ENCODE measurements at places on chromosomes 2 and 18.

- no peak for DNase-seq
Observed at GRCh38 chr2:238449241-238449640, 22.5 kb downstream of the ASB1 start.

GRCh38 chr2:121189661-121190381, 95.2 kb downstream of the TFCP2L1 start:
- DNase-seq: no peak

- DNase-seq: no peak
Observed at GRCh38 chr2:46769809-46770208, 145.8 kb downstream of the MCFD2 start.

GRCh38 chr18:26356045-26356785, 130.0 kb downstream of the TAF4B start:
- DNase-seq: no peak

GRCh38 chr2:129347486-129348217, 631.8 kb upstream of the RAB6C start:
- DNase-seq: peak; percentile 18

DNA sequence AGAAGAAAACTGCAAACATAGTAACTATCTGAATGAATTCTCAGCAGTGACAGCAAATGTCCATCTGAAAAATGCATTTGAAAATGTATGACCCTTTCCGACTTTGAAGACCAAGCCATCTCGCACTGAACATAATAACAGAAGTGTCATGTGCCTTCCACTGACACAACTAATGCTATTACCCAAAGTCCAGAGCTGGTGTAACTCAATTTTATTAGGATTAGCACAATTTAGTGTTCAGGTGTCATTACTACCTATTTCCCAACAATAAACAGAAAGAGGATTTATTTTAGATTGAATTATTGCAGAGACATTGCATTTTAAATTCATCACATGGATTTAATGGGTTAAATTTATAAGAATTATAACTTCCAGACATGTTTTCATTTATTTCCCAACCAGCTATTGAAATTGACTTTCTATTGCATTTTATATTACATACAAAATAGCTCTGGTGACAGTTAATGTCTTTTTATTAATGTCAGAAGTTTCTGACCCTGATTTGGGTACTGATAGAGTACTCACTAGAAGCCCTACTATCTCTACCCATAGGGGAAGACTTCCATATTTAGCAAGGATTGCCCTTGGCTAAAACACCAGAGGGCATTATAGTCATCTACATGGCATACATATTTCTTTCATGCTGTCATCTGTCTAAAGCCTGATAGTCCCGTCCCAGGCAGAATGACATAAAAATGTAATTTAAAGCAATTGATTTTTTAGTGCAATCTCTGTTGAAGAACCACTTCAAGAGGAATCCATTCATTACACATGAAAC, 7.0 kb upstream of the STK39 start:
- DNase-seq: no peak

GRCh38 chr2:224959556-224959955, 82.7 kb downstream of the DOCK10 start:
- DNase-seq: no peak

- no peak for DNase-seq
Observed at GRCh38 chr2:12212841-12213597, 466.6 kb downstream of the LPIN1 start.

DNA sequence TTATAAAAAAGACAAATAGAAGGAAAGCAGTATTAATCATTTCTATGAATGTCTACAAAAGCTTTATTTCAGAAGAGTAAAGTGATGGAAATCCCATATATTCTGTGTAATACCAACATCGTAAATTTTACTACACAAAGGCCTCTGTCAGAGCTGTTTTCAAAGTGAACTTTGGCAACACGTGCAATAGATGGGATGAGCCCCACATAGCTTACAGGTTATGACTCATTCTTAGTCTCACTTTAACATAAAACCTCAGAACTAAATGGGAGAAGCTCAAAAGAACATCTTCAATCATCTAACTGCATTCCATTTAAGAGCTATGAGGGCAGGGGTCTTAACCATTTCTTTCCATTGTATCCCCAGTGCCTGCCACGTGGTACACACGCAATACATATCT, 11.5 kb downstream of the VPS4B start:
- DNase-seq: no peak

DNA sequence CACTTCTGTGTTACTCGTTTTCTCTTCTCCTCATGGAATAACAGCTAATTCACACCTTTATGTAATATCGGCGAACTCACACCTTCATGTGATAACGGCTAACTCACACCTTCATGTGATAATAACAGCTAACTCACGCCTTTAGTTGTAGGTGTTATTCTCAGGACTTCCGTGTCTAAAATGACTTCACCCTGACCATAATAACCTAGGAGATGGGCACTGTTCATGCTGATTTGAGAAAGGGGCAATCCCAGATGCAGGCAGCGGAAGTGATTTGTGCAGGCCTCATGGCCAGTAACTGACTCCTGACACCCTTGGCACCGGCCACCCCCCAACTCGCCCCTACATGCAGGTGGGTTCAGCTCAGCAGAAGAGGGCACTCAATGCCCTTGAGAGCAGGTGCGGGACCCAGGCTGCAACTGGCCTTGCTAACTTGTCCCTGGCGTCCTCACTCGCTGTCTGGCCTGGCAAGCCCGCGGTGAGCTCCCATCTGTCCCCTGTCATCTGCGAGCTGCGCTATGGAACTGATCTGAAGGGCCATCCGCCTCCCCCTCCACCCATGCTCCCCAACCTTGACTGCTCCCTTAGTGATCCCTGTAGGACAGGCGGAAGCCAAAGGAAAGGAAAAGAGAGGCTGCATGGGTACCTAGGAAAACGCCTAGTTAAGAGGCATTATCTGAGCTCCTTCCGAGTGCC, 42.6 kb upstream of the MTCL1 start:
- no peak for DNase-seq

DNA sequence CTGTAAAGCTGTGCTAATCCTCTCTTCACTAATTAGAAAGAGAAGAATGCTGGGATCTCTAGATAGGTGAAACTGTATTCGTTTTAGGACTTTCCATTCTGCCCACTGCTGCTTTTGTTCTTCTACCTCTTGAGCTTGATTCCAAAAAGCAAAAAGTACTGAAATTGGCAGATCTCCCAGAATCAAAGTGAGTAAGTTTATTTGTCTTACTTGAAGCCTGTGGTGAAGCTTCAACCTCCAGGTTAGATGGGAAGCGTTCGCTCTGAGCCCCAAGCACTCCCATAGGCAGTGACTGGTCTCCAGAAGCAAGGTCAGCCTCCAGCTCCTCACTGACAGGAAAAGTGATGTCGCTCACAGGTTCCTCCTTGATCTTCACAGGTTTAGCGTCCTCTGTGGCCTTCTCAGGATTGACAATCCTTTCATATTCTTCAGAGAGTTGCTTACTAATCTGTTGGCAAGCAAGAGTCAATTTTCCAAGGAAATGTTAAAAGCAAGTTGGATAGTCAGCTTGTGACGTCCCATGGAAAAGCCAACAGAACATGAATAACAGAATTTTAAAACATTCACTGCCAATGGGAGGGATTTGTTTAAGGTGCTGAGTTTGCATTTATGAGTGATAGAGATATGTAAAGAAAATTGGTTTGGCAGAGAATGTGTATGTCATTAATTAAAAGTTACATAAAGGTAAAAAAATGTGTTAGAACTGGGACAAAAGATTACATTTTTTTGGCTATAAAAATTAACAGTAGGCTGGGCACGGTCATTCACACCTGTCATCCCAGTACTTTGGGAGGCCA, 8.1 kb downstream of the SUPT7L start:
- DNase-seq: no peak

- no peak for DNase-seq
Observed at GRCh38 chr18:22639561-22639960, 221.8 kb upstream of the CTAGE1 start.

- DNase-seq: no peak
Observed at GRCh38 chr2:217986256-217986961, 16.4 kb downstream of the TNS1 start.

- no peak for DNase-seq
Observed at GRCh38 chr2:67671464-67672450, 274.6 kb downstream of the ETAA1 start.

DNA sequence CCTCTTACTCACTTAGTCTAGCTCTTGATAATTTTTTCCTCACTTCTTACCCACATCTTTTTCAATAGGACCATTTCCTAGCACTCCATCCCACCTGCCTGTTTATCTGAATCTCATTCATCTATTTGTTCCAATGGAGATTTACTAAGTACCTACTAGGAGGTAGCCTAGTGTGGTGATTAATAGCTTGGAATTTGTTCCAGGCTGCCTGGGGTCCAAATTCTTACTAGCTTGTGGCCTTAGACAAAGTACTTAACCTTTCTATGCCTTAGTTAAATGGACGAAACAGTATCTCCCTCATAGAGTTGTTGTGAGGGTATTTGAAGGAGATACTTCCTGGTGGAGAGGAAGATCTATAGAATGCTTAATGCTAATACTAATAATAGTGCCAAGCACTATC, 42.9 kb upstream of the SERTAD2 start:
- no peak for DNase-seq

- no peak for DNase-seq
Observed at GRCh38 chr18:21369146-21369545, 127.1 kb downstream of the GREB1L start.

GRCh38 chr2:159153463-159153862, 133.0 kb downstream of the WDSUB1 start:
- DNase-seq: no peak

- no peak for DNase-seq
Observed at GRCh38 chr2:201205515-201205849, 22.5 kb downstream of the CASP10 start.

DNA sequence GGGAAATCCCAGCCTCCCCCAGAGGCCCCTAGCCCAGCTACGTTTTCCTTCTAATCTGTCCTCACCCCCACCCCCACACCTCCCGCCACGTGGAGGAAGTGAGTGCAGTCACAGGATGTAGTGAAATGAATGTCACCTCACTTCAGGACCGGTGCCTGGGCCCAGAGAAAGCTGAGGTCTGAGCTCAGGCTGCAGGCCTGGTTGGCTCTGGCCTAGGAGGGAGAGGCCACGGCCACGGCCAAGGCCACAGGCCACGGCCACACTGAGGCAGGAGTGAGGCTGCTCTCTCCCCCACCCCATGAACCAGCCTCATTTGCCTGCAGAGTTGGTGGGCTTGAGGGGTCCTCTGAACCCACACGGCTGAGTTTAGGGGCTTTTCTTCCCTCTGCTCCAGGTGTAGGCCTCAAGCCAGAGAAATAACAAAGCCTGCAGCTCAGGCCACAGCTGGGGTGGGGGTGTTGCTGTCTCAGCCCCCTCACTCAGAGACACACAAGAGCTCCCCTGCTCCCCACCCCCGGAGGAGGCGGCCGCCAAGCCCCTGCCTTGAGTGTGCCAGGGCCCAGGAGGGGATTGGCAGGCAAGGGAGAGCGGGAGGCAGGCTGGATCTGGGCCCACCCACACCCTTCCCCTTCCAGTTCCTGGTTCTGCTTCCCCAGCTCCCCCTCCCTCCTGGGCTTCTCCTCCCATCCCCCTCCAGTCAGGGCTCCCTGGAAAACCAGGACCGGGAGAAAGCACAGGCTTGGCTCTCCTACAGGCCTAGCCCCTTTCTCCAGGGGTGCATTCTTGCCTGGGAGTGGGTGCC, 27.0 kb downstream of the DNMT3A start:
- peak; percentile 94 for DNase-seq

GRCh38 chr2:109689973-109690372, 75.8 kb downstream of the SOWAHC start:
- DNase-seq: no peak

DNA sequence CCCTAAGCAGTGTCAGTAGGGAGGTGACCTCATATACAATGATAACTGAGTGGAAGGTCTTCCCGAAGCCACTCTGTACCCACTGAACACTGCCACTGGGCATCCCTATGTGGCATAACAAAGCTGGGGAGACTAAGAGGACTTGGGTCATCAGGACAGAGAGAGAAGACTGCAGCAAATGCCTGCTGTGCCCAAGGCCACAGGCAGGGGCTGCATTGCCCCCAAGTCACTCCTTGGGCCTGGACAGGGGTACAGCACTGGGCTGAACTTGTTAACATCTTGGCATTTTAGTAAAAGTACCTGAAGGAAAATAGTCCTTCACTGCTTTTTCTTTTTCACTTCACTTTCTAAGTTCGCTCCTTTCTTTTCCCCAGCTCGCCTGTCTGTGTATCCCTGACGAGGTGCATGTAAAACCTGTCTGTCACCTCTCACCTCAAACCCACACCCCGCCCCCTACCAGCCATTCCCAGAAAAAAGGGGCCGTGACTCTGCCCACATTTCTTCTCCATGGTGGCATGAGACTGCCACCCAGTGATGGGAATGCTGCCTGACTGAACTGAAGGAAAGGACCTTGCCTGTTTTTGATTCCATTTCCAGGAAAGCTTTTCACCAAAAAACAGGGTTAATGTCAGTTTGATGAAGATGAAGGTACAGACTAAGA, 62.9 kb downstream of the MTHFD2 start:
- DNase-seq: no peak

GRCh38 chr18:51442012-51442411, 244.5 kb upstream of the MEX3C start:
- DNase-seq: no peak

DNA sequence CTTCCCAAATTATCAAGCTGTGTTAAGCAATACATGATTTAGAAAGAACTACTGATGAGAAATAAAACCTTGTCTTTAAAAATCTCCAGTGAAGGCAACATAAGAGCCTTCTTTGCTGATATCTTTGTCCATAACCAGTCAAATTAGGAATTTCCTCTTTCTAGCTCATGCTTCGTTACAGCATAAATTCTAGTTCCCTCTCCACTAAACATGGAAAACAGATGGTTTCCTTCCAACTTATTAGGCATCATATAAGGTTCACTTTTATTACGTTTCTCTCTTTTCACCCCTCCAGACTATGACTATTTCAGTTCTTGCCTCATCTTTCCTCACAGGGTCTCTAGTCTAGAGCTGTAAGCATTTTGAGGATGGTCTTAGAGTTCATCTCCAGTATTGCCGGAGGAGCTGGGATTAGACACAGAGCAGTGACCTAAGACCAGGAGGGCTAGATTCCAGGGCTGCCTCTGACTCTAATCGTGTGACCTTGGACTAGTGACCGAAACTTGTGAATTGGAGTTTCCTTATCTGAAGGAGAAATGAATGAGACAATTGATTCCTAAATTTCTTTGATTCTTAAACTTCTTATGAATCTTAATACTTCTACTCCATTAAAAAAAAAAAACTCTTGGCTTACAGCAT, 195.5 kb upstream of the APCDD1 start:
- no peak for DNase-seq

GRCh38 chr2:179843541-179843940, 17.9 kb downstream of the ZNF385B start:
- DNase-seq: no peak

DNA sequence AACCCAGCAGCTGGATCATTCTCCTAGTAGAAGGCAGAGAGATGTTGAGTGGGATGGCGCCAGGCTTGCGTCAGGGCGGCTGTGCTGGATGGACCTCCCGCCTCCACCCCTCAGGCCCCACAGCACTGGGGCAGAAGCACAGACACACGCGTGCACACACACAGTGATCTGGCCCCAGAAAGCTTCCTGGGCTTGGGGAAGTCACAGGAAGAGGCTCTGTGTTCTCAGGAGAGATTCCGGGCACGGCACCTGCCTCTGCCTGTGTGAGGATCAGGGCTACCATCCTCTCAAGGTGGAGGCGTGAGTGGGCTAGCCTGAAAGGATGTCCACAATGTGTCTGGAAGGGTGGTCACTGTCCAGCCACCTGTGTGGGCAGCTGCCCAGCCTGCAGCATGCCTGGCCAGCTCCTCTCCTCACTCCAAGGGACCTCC, 229.8 kb upstream of the HS6ST1 start:
- no peak for DNase-seq

GRCh38 chr2:119475225-119475856, 43.7 kb downstream of the TMEM37 start:
- DNase-seq: no peak
